Natural killer cell (primary cell): ENCODE measurements at places on chromosomes 4 and X. TPM values are rescaled to one million over a fixed set of nuclear protein-coding genes. Genes with fewer than 3 reads are reported as not detected.

GRCh38 chr4:59664771-59665170 lies 1535.4 kb upstream of the ADGRL3 start:
- no peaks in the 10 kb centered on the region for H3K27me3 ChIP-seq
- no peaks in the 10 kb centered on the region for H3K4me1 ChIP-seq
- no peaks in the 10 kb centered on the region for H3K36me3 ChIP-seq
- H3K27ac ChIP-seq, result no peak overlapping the region
- H3K4me3 ChIP-seq, result no peak overlapping the region
- no peak for DNase-seq

GRCh38 chr4:173821036-173821435 lies 291.0 kb upstream of the HAND2 start:
- no peaks in the 10 kb centered on the region for H3K27me3 ChIP-seq
- no peak overlapping the region for H3K4me3 ChIP-seq
- H3K36me3 ChIP-seq, result no peaks in the 10 kb centered on the region

- H3K27me3 ChIP-seq, result no peaks in the 10 kb centered on the region
- H3K27ac ChIP-seq, result no peak overlapping the region
- DNase-seq, result no peak
- H3K4me1 ChIP-seq, result no peaks in the 10 kb centered on the region
- no peak overlapping the region for H3K4me3 ChIP-seq
- no peaks in the 10 kb centered on the region for H3K36me3 ChIP-seq
Measured at GRCh38 chrX:33171041-33171440, 40.3 kb downstream of the DMD start.

GRCh38 chrX:353566-354535 lies 32.9 kb downstream of the PPP2R3B start:
- H3K4me1 ChIP-seq, result peaks cover 9% of the 10 kb centered on the region
- H3K36me3 ChIP-seq, result no peaks in the 10 kb centered on the region
- no peak overlapping the region for H3K4me3 ChIP-seq
- H3K27ac ChIP-seq, result no peak overlapping the region
- no peak for DNase-seq

DNA sequence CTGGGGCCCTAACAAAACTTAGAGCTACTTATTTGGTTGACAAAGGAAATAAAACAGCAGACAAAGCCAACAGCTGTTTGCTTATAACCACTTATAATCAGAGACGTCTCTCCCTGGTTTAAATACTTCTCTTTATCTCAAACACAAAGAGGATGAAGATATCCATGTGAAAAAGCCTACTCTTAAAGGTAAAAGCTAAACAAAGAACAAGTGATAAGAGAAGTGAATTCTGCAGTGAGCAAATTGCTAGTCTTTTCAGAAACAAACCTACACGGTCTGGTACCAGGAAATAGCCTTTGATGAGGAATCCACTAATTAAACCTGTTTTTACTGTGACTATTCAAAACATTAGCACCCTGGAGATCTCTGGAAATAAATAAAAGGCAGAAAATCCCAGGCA lies 46.7 kb downstream of the GRIA3 start:
- no peak overlapping the region for H3K27ac ChIP-seq
- no peak overlapping the region for H3K4me3 ChIP-seq
- DNase-seq, result no peak
- H3K36me3 ChIP-seq, result no peaks in the 10 kb centered on the region

DNA sequence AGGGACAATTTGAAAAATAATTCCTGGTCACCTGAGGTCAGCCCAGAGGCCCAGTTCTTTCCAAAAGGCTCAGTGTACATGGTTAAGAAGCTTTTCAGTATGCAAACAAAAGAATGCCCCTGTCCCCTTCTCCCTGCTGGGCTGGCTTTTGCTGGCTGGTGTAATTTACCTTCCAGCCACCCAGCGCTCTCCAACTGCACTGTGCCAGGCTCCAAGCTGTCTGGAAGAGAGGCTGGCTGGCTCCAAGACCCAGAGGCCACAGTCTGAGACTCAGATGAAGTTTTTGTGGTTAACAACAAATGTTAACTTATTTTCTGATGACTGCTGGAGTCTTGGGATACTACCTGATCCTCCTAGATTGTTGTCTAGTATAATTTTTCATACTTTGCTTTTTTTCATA lies 11.9 kb upstream of the KIT start:
- no peak overlapping the region for H3K4me3 ChIP-seq
- no peaks in the 10 kb centered on the region for H3K4me1 ChIP-seq
- DNase-seq, result no peak
- no peak overlapping the region for H3K27ac ChIP-seq
- no peaks in the 10 kb centered on the region for H3K36me3 ChIP-seq

DNA sequence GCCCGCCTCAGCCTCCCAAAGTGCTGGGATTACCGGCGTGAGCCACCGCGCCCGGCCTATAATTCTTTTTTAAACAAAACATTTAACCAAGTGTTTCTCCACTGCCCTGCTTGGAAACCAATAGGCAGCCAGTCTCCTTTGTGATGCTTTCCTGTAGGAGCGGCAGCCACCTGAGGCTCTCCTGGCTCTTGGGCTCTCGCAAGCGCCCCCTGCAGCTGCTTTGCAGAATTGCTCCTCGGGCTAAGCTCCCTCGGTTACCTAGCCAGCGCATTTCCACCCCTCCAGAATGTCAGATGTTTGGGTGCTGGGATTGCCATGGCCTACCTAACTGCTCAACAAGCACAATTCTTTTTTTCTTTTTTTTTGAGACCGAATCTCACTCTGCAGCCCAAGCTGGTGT lies 7.7 kb downstream of the S100P start:
- peaks cover 15% of the 10 kb centered on the region for H3K36me3 ChIP-seq
- H3K27me3 ChIP-seq, result no peaks in the 10 kb centered on the region

DNA sequence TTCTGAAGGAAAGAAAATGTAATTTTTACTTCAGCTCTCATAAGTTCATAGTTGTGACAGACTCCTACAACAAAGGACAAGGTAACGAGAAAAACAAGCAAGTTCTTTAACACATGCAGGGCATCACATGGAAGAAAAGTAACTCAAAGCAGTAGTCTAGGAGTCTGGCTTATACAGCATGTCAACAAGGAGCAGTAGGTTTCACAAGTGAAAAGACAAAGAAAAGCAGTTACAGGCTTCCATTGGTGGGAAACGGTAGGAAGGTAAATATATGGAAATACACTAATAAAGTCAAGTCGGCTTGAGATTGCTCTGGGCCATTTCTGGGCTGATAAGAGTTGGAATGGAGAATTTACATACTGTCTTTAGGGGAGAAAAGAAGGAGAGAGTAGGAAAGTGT lies 228.4 kb upstream of the ZFP42 start:
- no peaks in the 10 kb centered on the region for H3K27me3 ChIP-seq
- H3K4me1 ChIP-seq, result no peaks in the 10 kb centered on the region
- H3K4me3 ChIP-seq, result no peak overlapping the region
- no peaks in the 10 kb centered on the region for H3K36me3 ChIP-seq

DNA sequence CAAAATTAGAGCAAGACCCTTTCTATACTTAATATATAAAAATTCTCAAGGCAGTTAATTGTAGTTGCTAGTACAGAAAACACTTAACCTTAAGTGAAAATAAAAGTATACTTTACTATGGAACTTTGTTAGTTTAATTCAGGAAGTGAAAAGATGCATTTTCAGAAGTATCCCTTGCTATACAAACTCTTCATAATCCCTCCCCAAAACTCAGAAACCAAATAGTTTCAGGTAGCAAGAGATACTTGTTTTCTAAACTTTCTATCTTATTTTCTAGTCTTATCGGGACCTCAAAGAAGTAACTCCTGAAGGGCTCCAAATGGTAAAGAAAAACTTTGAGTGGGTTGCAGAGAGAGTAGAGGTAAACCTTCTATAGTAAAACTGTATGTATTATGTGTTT lies 14.3 kb downstream of the PAICS start:
- DNase-seq, result no peak
- peaks cover 16% of the 10 kb centered on the region for H3K36me3 ChIP-seq
- H3K4me3 ChIP-seq, result no peak overlapping the region
- H3K4me1 ChIP-seq, result no peaks in the 10 kb centered on the region
- no peak overlapping the region for H3K27ac ChIP-seq
- no peaks in the 10 kb centered on the region for H3K27me3 ChIP-seq

GRCh38 chr4:14008494-14008893 lies 381.0 kb upstream of the BOD1L1 start:
- no peak overlapping the region for H3K27ac ChIP-seq
- H3K27me3 ChIP-seq, result no peaks in the 10 kb centered on the region
- H3K4me3 ChIP-seq, result no peak overlapping the region
- no peaks in the 10 kb centered on the region for H3K36me3 ChIP-seq

DNA sequence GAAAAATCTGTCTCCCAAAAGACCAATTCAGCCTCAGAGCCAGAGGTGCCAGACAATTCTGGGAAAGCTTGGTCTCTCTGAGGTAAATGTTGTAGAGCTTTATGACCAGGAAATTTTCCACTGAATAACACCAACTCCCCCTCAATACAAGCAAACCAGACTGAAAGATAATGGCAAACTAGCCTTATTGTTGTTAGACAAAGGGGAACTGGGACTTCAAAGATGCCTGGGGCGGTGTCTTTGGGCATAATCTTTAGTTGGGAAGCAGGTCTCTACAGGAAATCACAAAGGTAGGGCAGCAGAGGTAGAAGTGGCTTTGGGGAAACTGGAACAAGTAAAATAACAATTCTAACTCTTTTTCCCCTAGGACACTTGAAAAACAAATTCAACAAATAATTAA lies 12.0 kb downstream of the COL4A6 start:
- no peak overlapping the region for H3K4me3 ChIP-seq
- H3K27me3 ChIP-seq, result no peaks in the 10 kb centered on the region
- H3K27ac ChIP-seq, result no peak overlapping the region
- no peak for DNase-seq
- H3K36me3 ChIP-seq, result no peaks in the 10 kb centered on the region
- H3K4me1 ChIP-seq, result no peaks in the 10 kb centered on the region

- no peak for DNase-seq
- no peak overlapping the region for H3K27ac ChIP-seq
- H3K36me3 ChIP-seq, result no peaks in the 10 kb centered on the region
- no peaks in the 10 kb centered on the region for H3K4me1 ChIP-seq
- no peaks in the 10 kb centered on the region for H3K27me3 ChIP-seq
- no peak overlapping the region for H3K4me3 ChIP-seq
Measured at GRCh38 chrX:28659269-28659668, 72.0 kb downstream of the IL1RAPL1 start.

DNA sequence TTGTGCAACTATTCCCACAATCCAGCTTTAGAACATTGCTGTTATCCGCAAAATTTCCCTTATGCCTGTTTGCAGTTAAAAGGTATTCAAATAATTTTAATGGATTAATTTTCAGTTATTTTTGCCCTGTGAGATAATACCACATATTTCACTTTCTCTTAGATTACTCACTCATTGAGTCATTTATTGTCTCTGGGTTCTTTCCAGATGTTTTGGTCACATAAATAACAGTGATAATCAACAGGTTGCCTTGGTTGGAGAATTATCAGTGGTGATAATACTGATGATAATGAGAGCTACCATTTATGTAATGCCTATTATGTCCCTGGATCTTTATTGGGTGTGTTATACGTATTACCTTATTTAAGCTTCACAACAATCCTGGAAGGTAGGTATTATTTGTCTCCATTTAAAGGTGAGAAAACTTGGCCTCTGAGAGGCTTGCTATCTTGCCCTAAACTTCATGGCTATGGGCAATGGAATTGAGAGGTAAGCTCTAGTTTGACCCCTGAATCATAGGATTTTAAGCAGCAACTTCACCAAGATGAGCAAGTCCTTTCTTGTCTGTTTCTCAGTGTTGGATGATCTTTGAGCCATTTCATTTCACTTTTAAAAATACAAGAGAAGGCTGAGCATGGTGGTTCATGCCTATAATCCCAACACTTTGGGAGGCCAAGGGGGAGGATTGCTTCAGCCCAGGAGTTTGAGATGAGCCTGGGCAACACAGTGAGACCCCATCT lies 87.4 kb downstream of the KIT start:
- peaks cover 2% of the 10 kb centered on the region for H3K27me3 ChIP-seq
- DNase-seq, result no peak
- no peak overlapping the region for H3K4me3 ChIP-seq
- H3K27ac ChIP-seq, result no peak overlapping the region
- no peaks in the 10 kb centered on the region for H3K36me3 ChIP-seq

- H3K27me3 ChIP-seq, result no peaks in the 10 kb centered on the region
- no peaks in the 10 kb centered on the region for H3K36me3 ChIP-seq
- H3K4me1 ChIP-seq, result no peaks in the 10 kb centered on the region
- no peak overlapping the region for H3K27ac ChIP-seq
- H3K4me3 ChIP-seq, result no peak overlapping the region
- DNase-seq, result no peak
Measured at GRCh38 chr4:150237110-150237872, 159.0 kb downstream of the DCLK2 start.

DNA sequence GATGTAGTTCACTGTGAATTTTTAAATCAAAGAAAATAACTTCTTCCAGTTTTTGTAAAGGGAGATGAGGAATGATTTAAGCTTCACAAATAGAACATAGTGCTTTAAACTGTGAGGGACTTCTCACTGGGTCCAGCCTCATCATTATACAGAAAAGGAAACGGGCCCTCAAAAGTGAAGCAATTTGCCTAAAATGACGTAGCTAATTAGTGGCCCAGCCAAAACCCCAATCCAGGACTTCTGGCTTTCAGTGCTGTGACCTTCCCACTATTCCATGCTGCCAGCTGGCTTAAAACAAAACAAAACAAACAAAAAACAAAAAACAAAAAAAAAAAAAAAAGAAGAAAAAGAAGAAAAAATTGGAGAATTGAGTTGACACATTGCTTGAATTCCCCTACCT lies 45.0 kb upstream of the STOX2 start:
- no peak for DNase-seq
- no peaks in the 10 kb centered on the region for H3K4me1 ChIP-seq
- no peak overlapping the region for H3K4me3 ChIP-seq
- H3K27me3 ChIP-seq, result no peaks in the 10 kb centered on the region
- H3K36me3 ChIP-seq, result no peaks in the 10 kb centered on the region

- no peak overlapping the region for H3K27ac ChIP-seq
- H3K27me3 ChIP-seq, result no peaks in the 10 kb centered on the region
- no peaks in the 10 kb centered on the region for H3K4me1 ChIP-seq
- no peak overlapping the region for H3K4me3 ChIP-seq
Measured at GRCh38 chr4:102657206-102657605, 103.6 kb downstream of the MANBA start.

DNA sequence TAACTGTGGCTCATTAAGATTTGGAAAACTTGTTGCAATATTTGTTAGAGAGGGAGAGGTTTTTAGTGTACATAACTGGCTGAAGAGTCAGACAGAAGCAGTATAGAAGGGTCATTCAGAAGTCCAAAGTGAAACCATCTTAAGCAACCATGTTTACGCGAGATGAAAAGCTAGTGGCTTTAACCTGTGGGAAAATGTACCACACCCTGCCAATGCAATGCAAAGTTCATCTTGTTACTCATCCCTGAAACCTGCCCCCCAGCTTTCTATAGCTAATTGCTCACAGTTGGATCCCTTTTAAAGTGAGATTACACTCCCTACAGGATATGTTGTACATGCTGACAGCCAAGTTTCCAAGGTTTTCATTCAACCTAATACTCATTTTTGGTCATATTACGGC lies 96.7 kb upstream of the RAPGEF2 start:
- H3K27me3 ChIP-seq, result no peaks in the 10 kb centered on the region
- H3K4me1 ChIP-seq, result no peaks in the 10 kb centered on the region
- no peak for DNase-seq
- H3K36me3 ChIP-seq, result no peaks in the 10 kb centered on the region
- H3K4me3 ChIP-seq, result no peak overlapping the region
- no peak overlapping the region for H3K27ac ChIP-seq

The UVSSA gene
- 56.4 TPM for total RNA-seq

The FGF5 gene
- not detected for total RNA-seq

The GSX2 gene
- total RNA-seq, result not detected

The LARP7 gene
- total RNA-seq, result 48.4 TPM
